ENCODE measurements at places on chromosomes 11 and 22. TPM values are rescaled to one million over a fixed set of nuclear protein-coding genes. Genes with fewer than 3 reads are reported as not detected.
A peak's percentile ranks its signal among the peaks of the same experiment; 100 is the strongest.

- no peak for DNase-seq
- peaks cover 26% of the 10 kb centered on the region for H3K27me3 ChIP-seq
- no peaks in the 10 kb centered on the region for H3K4me1 ChIP-seq
- H3K4me3 ChIP-seq, result no peak overlapping the region
- H3K36me3 ChIP-seq, result no peaks in the 10 kb centered on the region
Measured at GRCh38 chr11:19352771-19353160, 112.0 kb upstream of the E2F8 start.

DNA sequence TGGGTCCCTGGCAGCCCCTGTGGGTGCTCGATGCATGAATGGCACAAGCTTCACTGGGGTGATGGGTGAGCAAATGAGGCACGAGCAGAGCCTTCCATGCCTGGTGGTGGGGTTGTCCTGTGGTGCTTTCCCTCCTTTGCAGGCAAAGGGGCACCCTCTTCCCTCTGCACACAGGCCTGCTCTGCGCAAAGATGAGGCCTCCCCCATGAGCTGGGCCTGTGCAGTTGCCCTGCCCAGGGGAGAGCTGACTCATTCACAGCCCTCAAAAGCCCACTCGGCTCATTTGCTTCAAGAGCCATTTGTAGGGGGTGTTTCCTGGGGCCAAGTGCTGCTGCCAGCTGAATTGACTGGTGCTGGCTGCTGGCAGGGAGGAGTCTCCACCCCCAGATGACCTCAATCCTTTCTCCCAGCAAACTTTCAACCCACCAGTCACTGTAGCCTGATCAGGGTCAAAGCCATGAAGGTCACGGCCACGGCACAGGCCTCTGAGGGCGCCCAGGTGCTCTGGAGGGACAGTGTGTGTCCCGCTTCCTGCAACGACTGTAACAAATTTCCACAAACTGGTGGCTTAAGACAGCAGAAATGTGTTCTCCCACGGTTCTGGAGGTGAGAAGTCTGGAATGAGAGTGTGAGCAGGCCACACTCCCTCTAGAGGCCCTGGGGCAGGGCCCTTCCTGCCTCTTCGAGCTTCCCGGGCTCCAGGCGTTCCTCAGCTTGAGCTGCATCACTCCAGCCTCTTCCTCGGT lies 48.8 kb upstream of the ANO1 start:
- no peak overlapping the region for H3K27ac ChIP-seq
- no peaks in the 10 kb centered on the region for H3K4me1 ChIP-seq
- H3K27me3 ChIP-seq, result no peaks in the 10 kb centered on the region
- DNase-seq, result no peak

- H3K4me3 ChIP-seq, result no peak overlapping the region
- H3K27ac ChIP-seq, result peak overlapping the region; percentile 38
- H3K36me3 ChIP-seq, result no peaks in the 10 kb centered on the region
Measured at GRCh38 chr11:128709402-128709801, 15.5 kb downstream of the FLI1 start.

DNA sequence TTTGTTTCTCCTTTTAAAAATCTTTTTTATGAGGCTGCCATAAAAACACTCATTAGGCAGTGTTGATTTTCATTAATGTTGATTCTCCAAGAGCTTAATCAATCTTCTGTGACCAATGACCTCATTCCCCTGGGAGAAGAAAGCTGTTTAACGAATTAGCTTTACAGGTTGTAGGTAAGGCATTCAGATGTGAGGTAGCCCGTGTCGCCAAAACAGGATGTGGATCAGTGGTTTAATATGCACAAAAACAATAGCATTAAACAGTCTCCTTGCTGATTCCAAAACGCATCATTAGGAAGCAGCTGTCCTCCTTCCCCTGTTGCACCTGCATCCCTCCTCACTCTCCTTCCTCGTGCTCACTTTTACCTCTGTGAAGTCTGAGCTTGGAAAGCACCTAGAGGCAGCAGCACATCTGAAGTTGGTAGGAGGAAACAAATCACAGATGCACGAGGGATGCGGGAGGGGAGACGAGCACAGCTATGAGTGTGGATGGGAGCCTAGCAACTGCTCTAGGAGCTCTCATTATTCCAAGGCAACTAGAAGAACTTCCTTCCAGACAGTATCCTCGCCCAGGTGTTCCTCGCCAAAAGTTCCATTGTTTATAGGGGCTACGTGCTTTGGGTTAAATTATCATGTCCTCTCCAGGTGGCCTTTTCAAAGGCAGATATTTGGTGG lies 179.4 kb upstream of the SNX19 start:
- H3K4me1 ChIP-seq, result no peaks in the 10 kb centered on the region
- no peak overlapping the region for H3K27ac ChIP-seq
- no peaks in the 10 kb centered on the region for H3K27me3 ChIP-seq
- H3K36me3 ChIP-seq, result no peaks in the 10 kb centered on the region
- H3K4me3 ChIP-seq, result no peak overlapping the region

FGF4 gene
- polyA plus RNA-seq, result not detected

OR52A1 gene
- polyA plus RNA-seq, result not detected

GRK2 gene
- 97.4 TPM for polyA plus RNA-seq

Data from small intestine (tissue), 16 donors.